ENCODE measurements at places on chromosomes 4 and X.

DNA sequence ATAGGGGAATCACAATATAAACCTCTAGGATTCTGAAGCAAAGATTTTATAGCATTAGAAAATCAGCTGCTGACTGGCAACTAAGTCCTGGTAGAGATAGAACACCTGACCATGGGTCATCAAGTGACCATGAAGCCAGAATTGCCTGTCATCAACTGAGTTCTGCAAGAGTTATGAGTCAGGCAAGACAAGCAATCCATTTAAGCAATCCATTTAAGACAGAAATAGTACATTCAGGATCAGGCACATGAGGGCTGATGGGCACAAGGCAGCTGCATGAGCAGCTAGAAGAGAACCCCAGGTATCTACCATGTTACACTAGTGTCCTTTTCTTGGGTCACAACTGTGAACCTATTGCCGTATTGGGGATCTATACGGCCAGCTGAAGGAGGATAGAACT, 98.9 kb downstream of the SPRY1 start:
- DNase-seq = no peak

- no peak for DNase-seq
Observed at GRCh38 chr4:36288731-36289426, 7.5 kb downstream of the DTHD1 start.

DNA sequence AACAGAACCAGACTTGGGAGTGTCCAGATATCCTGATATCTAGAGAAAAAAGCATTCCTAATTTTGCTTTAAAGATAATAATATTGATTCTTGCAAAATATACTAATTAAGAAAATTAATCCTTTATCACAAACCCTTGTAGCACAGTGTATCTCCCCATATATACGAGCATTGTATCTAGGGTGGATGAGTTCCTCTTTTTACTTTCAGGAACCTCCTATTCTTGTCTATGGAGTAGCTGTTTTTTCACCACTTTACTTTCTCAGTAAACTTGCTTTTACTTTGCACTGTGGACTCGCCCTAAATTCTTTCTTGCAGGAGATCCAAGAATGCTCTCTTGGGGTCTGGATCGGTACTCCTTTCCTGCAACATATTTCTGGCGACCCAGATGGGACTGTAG, 103.9 kb downstream of the GLUD2 start:
- DNase-seq = no peak

- no peak for DNase-seq
Observed at GRCh38 chrX:42783451-42783850, 5.5 kb upstream of the PPP1R2C start.

DNA sequence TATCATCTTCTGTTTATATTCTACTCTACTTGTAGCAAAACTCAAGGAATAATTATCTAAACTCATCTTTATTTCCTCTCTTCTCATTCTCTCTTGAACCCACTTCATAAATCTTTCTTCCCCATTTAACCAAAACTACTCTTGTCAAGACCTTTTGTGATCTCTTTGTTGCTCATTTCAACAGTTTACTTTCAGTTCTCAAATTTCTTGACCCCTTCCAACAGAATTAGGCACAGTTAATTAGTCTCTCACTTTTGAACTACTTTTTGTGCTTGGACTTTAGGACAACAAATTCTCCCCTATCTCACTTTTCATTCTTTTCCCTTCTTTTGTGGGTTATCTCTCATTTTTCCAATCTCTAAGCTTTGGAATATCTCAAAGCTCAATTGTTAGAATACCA, 27.4 kb upstream of the CAMK2D start:
- DNase-seq = no peak

DNA sequence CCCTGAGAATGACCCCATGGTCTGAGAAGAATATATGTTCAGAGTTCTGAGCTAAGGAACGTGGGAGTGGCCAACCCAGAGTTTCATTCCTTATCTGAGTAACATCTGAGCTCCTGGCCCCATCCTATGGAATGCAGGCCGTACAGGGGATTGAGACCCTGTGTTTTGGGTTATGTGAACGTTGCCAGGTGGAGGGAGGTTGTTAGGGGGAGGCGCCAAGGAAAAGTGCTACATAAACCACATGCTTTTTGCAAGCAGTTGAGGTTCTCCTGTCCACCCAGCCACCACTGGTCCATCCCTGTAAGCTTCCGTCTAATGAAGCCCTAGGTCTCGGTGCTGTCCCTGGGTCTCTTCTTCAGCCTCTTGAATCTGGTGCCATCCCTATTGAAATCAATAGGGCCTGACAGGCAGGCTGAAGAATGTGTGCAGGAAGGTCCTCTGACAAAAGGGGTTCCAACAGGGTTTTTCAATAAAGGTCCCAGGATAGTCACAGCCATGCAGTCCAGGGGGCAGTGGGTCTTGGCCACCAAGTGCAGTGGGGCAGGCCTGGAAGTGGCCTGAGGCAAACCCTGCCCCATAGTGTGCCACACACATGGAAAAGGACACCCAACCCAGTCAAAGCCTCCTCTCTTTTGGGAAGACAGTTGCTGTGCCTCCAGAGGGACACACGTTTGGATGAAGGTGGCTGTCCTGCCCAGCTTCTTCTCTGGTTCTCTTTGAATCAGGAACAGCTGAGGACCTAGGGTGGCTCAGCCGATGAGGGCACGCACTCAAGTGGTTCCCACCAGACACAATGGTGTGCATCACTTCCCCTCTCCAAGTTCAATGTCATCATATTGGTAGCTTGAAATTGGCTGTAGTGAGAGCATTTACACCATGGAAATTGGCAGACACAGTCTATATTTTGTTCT, 53.5 kb downstream of the HTRA3 start:
- no peak for DNase-seq

DNA sequence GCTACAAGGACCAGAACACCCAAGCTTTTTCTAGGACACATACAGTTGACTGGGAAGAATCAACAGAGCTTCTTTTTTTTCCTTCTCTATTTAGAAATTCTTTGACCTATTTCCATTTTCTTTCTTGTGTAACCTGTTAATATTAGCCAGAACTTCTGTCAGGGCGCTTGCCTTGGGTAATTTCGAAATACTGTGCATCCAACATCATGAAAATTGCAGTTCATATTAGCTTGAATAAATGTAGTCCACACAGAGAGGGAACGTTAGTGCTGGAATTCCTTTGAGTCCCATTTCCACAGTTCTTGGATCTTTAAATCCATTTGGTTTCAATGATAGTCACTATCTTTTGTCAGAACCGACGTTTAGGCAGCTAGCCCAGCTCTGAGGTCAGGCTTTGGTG, 141.8 kb downstream of the MXRA5 start:
- DNase-seq = no peak
